RCC 7860 (cell line): ENCODE measurements at places on chromosomes 5 and 9.
A peak's percentile ranks its signal among the peaks of the same experiment; 100 is the strongest.

- DNase-seq: no peak
Measured at GRCh38 chr5:144370273-144370672, 199.6 kb downstream of the KCTD16 start.

- peak; percentile 70 for DNase-seq
Measured at GRCh38 chr9:113454914-113455761, 8.4 kb upstream of the RGS3 start.

GRCh38 chr5:139670369-139671095 lies 22.4 kb downstream of the CXXC5 start:
- no peak for DNase-seq

- DNase-seq: no peak
Measured at GRCh38 chr9:126335837-126336735, 9.5 kb downstream of the MVB12B start.

DNA sequence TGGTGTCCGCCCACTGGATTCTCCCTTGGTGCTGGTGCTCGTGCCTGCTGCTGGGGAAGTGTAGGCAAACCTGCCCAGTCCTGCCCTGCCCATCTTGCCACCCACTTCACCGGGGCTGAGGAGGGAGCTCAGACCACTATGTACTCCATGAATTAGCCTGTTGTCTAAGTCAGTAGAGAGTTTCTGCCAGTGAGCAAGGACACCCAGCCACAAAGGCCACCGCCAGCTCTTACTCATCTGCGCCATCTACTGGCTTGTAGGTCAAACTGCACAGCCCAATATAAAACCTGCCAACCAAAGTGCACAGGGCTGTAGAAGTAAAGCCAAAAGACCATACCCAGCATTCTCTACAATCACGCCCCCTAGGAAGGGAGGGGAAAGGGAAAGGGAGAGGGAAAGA lies 102.3 kb downstream of the GLIS3 start:
- DNase-seq: peak; percentile 11

DNA sequence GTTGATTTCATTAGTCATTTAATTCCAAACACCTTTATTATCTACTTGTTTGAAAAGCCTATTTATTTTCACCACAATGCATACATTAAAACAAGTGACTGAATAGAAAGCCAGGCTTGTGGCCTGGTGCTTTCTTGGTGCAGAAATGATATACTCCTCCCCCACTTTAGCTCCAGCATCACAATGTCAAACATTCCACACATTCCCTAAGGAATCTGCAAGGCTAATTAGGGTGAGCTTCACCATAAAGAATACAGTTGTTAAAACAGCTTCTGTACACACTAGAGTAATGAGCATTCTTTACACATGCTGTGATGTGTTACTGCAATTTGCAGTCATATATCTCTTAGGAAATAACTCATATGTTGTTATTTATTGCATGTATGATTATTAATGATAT lies 705.7 kb downstream of the CETN3 start:
- DNase-seq: no peak

GRCh38 chr5:74895906-74896305 lies 29.7 kb upstream of the FAM169A start:
- peak; percentile 42 for DNase-seq
